Left renal cortex interstitium (tissue), 4 donors: ENCODE measurements at places on chromosomes 12 and 14. TPM values are rescaled to one million over a fixed set of nuclear protein-coding genes. Genes with fewer than 3 reads are reported as not detected.

FOXA1 gene
- 1.9 TPM for polyA plus RNA-seq

RNFT2 gene
- polyA plus RNA-seq: 8.0 TPM

GRCh38 chr14:67514203-67514607, 18.9 kb upstream of the PLEKHH1 start:
- no peak for DNase-seq

GRCh38 chr12:42756841-42757623, 167.5 kb upstream of the PRICKLE1 start:
- peak; percentile 32 for DNase-seq

DNA sequence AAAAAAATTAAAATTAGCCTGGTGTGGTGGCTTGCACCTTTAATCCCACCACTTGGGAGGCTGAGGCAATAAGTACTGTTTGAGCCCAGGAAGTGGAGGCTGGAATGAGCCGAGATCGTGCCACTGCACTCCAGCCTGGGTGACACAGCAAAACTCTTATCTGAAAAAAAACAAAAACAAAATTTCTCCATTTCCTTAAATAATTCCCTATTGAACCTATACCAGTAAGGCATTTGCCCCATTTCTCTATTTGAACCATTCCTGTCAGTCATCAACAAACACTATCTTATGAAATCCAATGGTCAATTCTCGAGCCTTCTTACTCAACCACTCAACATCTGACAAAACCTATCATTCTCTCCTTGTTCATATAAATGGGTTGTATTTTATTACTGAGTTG, 14.7 kb downstream of the SLC2A14 start:
- no peak for DNase-seq

DNA sequence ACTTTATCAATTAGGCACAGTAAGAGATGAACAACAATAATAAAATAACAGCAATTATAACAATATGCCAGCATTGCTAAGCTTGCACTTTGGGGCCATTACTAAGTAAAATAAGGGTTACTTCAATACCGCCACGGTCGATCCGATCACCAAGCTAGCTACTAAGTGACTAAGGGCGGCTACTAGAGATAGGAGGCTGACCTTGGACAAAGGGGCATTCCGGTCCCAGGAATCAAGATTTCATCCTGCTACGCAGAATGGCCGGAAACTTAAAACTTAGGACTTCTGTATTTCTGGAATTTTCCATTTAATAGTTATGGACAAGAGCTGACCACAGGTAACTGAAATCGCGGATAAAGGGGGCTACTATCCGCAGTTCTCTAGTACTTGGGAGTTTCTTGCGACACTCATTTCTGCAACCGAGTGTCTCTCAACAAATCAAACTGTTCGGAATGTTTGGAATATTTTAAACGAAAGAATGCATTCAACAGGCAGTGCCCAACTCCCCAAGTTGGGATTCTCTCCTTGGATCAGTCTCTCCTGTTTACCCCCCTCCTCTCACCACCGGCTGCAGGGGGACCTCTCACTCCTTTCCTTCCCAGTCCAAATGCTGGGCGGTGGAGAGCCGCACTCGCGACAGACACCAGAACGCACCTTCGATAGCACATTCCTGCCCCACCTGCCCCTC, 650 bp downstream of the HEBP1 start:
- no peak for DNase-seq

DNA sequence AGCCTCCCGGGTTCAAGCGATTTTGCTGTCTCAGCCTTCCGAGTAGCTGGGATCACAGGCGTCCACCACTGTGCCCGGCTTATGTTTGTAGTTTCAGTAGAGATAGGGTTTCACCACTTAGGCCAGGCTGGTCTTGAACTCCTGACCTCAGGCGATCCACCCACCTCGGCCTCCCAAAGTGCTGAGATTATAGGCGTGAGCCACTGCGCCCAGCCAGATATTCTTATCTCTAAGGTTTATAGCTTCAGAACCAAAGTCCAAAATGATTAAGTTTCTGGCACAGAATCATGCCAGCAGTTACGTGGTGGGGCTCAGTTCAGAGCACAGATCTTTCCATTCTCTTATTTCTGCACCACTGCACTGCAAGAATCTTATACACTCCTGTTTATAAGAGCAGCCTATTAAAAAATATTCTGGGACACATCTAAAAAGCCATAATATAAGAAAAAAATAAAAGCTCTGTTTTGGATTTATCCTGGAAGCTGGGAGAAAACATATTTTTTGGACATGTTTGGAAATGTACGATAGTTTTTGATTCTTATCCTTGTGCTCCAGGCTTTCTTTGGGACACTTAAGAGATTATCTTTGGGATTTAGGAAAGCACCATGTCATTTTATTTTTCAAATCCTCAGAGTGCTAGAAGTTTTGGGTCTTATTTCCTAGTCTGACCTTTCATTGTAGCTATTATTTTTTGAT, 129.6 kb downstream of the LMNTD1 start:
- DNase-seq: no peak

GRCh38 chr14:80388980-80389711, 177.8 kb upstream of the DIO2 start:
- DNase-seq: no peak
